ENCODE measurements at places on chromosomes 13 and 19.
A peak's percentile ranks its signal among the peaks of the same experiment; 100 is the strongest.

DNA sequence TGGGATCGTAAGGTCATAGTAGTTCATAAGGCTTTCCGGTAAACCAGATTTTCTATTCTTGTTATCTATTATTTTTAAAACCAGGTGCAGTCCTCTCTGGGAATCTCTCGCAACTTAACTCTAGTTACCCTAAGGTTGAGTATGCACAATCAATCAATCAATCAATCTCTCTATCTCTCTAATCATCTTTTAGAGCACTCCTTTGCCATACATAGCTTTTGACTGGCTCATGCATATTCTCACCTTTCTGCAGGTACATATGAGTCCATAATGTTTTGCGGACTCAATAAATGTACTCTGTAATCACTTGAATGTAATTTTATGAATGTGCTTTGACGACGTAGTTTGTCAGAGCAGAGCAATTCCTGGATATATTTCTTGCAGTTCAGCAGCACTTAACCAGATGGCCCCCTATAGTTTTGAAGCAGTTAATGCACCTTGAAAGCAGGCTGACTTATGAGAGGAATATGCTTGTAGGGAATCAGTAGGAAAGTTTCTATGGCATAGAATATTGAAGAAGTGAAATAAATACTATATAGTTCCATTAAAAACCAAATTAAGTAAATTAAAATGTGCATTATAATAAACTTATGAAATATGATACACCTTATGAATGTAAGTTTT lies 524.7 kb downstream of the GPC5 start:
- no peak for DNase-seq

DNA sequence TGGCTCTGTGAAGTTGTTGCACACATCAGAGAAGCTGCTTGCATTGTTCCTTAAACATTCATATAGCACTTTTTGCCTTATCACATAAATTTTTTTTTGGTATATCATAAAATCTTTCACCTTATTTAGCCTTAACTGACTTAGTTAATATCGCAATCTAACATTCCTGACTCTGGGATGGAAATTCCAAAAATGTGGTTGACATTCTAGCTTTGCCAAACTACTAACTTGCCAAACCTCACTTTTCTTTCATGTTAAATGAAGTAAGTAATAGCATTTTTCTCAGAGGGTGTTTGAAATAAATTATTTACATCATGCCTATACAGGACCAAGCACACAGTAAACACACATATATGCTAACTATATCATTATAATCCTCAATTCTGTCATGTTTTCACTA lies 736.9 kb upstream of the PCDH9 start:
- DNase-seq: no peak

- peak; percentile 87 for DNase-seq
Observed at GRCh38 chr13:52617070-52618060, 24.9 kb upstream of the HNRNPA1L2 start.

DNA sequence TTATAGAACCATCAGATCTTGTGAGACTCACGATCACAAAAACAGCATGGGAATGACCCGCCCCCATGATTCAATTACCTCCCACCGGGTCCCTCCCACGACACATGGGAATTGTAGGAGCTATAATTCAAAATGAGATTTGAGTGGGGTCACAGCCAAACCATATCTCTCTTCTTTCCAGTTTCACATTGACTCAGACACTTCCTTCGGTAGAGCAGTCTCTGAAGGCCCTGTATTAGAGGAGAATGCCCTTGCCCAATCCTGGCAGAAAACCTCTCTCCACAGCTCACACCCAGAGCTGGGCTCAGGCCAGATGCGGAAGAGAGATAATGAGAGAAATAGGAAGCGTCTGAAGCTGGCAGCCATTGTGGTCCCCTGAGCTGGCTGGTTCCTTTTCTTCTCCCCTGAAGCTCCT lies 72.4 kb upstream of the CLDN10 start:
- DNase-seq: no peak

GRCh38 chr13:20373861-20374260 lies 141.7 kb upstream of the GJB6 start:
- DNase-seq: no peak

Data from lung (tissue), 17 donors.